ENCODE measurements at places on chromosomes 12 and 14.

GRCh38 chr14:102693006-102693755, 84.1 kb upstream of the TRAF3 start:
- no peak for DNase-seq

GRCh38 chr12:8905546-8905945, 8.8 kb upstream of the PHC1 start:
- no peak for DNase-seq

DNA sequence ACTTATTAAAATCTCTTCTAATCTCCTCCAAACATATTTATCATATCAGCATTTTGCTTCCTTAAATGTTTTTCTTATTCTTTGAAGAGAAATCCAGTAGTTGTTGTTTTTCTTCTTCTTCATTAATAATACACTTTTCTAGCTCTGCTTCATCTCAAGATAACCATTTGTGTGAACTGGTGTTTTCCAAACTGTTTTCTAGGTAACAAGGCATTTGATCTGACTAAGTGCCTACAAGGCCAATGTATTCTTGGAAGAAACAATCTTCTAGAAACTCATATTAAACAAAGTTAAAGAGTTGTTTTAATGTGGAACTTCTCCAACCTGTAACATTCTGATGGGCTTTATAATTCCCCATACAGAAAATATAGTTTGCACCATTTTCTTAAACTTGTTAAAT, 30.8 kb upstream of the IFNG start:
- DNase-seq = no peak

- DNase-seq = no peak
These were observed 35.8 kb downstream of the NIN start for GRCh38 chr14:50795142-50795541.

GRCh38 chr12:128387811-128388422, 120.9 kb downstream of the TMEM132C start:
- DNase-seq = peak; percentile 2

DNA sequence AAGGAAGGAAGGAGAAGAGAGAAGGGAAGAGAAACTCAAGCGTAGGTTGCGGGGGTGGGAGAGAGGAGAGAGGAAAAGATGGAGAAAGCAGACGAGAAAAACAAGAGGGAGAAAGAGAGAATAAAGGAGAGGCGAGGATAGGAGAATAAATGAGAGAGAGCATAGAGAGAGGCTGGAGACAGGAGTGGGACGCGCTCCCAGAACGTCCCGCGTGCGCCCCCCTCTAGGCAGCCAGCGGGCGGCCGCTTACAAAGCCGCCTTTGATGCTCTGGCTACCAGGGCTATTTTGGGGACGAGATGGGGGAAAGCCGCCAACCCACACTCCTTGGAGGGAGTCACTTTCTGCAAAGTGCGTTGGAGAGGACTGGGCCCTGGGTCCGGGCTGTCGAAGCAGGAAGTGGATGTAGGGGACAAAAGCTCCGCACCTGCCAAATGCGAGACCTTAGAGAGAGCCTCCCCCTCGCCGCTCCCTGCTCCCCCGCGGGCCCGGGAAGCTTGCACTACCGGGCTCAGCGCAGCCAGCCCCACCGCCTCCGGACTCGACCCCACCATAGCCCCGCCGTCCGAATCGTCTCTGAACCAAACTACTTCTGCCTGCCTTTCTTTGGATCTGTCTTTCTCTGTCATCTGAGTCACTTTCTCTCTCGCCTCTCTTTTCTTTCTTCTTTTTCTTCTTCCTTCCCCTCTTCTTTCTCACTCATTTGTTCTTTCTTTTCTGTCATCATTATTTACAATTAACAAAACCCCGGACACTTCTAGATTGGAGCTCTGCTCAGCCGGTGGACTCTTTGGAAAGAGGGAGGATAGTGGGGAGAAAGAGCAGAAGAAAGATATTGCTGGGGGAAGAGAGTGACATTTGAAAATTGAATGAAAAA, 8.0 kb downstream of the ASCL1 start:
- no peak for DNase-seq

DNA sequence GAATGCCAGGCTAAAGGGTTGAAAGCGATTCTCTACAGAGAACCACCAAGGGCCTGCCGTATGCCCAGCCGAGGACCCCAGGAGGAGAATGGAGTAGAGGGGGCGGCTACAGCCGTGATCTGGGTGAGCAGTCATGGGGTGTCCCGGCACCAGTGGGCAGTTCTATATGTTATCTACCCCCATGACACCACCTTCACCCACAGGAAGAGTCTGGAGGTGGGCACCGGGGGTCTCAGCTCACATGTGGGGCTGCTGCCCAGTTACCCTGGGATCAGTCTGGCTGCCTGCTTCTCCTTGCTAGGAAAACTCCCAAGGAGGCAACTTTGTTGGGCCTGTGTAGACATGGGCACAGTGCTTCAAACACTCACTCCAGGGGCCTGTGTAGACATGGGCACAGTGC, 99.4 kb downstream of the LGMN start:
- no peak for DNase-seq

- no peak for DNase-seq
These were observed 14.7 kb downstream of the RITA1 start for GRCh38 chr12:113200021-113200797.

DNA sequence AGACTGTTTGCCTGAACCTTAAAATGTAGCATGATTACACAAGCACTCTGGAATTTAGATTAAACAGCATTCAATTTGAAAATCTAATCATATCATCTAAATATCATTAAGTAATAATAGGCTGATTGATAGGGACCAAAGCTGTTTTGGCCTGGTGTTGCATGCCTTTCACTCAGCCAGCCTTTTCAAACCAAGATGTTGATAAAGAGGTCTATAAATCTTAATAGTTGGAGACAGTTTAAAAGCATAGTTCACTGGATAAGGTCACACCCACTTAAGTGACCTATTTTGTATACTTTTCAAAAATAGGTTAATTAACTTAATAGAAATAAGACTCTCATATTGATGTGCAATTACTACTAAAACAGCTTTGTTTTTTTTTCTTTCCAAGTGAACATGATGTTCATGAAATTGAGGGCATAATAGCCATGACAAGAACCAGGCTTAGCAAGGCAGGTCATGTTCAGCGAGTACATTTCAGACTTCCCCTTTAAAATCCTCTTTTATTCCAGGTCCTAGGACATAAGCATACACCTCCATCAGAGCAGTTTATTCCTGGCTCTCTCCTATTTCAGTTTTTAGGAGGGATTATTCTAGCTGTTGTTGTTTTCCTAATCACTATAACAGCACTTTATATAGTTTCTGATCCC, 349.0 kb downstream of the RAD51B start:
- DNase-seq = no peak

DNA sequence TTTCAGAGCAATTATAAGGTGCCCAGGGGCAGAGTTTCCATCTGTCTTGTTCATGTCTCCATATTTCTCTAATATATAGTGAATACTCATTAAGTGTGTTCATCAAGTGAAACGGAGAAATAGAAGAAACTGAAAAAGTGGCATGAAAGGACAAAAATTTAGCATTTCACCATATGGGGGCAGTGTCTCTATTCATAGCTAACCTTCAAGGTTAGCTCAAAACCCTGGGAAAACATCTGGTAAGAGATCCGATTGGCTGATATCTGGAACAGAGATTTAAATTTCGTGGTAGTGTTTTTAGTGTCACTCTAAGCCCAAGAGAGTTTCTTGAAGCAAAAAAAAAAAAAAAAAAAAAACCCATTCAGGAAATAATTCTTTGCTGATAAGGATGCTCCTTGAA, 367.5 kb downstream of the DAD1 start:
- peak; percentile 27 for DNase-seq

DNA sequence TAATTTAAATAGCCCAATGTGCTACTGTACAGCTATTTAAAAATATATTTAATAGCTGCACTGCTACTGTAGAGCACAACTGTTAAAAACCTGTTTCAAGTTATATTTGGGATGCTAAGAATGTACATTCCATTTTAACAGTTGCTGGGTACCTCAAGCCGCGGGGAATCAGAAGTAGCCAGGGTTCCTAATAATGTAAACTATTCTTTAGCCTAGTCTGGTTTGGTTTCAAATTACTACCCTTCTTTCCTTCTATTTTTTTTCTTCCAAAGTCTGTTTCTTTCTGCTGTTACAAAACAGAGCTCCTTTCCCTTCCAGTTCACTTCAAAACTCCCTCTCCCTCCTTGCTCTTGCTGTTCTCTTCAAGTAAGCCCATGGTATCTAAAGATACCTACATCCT, 21.3 kb downstream of the SCAF11 start:
- no peak for DNase-seq

DNA sequence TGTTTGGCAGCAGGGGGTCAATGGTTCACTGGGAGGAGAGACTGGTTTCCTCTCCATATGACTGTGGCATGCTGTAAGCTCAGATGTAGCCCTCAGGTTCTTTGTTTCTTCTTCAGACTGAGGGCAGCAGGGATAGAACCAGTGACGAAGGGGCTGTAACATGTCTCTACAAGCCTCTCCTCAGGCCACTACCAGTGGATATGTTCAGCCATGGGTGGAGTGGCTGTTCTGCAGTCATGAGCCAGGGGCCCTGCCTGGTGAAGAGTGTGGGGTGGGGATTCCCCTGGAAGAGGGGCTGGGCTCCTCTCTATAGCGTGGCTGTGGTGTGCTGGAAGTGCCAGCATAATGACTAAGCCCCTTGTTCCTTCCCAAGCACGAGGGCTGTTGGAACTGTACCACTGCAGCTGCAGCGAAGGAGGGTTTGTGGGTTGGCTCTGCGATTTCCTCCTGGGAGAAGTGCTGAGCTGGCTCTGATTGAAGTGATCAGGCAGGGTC, 55.8 kb downstream of the CMAS start:
- peak; percentile 10 for DNase-seq

DNA sequence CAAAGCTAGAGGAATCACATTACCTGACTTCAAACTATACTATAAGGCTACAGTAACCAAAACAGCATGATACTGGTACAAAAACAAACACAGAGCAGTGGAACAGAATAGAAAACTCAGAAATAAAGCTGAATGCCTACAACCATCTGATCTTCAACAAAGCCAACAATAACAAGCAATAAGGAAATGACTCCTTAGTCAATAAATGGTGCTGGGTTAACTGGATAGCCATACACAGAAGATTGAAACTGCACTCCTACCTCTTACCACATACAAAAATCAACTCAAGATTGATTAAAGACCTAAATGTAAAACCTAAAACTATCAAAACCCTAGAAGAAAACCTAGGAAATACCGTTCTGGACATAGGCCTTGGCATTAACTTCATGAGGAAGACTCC, 182.6 kb upstream of the CNOT2 start:
- DNase-seq = no peak

DNA sequence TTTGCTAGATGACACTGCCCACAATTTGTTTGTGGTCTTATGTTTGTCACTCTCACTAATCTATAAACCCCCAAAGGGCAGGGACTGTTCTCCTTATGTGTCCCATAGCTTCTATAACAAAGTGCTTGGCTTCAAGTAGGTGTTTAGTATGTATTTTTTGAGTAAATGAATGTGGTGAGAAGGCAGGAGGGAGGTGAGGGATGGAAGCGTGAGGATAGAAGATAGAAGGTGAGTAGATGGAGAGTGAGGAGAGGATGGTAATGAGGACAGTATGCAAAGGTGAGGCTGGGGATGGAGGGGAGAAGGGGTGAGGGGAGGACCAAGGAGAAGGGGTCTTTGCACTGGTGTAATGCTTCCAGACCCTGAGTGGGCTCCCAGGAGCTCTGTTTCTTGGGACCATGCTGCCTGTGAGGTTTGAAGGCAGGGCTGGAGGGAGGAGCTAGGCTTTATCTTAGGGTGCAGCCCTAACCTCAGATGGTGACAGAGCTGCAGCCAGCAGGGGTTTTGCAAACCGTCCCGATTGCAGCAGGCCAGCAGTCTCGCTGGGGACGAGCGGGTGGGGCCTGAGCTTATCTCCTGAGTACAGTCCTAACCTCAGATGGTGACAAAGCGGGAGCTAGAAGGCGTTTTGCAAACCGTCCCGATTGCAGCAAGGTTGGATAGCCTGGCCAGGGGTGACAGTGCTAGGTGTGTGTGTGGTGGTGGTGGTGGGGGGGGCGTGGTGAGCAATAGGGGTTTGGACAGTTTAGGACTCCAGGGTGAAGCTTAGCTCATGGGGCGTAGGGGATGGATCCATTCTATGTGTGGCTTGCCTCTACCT, 6.5 kb downstream of the CEBPE start:
- no peak for DNase-seq

DNA sequence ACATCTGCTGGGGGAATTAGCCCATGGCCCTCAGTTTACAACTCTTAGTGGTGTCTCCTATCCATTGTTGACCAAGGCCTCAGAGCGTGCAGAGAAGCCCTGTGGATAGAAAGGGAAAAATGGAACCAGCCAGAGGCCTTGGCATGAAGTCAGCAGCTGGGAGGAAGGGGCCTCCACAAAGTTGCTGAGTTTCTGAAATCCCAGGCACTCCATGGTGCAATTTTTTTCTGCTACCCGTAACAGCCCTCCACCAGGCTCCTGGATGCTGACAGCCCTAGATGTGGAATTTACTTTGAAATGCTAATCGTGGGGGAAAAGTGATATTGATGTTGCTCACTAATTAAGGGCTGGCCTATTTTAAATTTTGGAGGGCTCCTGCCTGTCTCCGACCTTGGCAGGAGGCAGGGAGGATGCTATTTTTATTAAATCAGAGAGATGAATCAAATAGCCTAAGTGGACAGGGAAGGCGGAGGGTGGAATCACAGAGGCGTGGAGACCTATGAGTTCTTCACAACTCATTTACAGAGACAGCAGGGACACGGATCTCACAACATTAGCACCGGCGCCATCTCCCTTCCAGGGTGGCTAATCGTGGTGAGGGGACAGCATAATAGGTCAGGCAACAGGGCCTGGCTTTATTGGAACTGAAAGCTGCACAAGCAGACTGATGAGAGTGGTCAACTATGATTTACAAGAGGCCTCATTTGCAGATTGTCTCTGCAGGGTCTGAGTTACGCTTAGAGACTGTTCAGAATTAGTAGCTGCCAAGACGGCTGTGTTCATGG, 99.8 kb upstream of the WSCD2 start:
- DNase-seq = no peak

- DNase-seq = peak; percentile 8
These were observed 421.7 kb downstream of the VRK1 start for GRCh38 chr14:97218691-97219430.

DNA sequence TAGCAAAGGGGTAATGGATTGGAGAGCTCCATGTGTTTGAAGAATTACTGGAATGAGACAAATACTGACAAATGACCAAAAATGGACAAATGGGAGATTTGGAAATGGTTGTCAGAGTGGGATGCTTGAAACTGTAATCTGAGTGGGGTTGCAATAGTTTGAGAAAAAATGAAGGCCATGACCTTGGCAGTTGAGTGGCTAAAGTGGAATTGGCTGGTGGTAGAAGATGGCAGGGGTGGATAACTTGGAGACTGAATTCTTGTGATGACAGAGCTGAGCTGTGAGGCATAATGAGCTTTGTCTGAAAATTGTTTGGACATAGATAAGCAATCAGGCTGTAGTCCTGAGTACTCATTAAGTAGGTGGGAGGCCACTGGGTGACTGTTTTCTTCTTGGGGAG, 222.5 kb upstream of the PRICKLE1 start:
- no peak for DNase-seq

- no peak for DNase-seq
These were observed 27.4 kb upstream of the FLVCR2 start for GRCh38 chr14:75551021-75551420.

GRCh38 chr12:90100579-90100978, 391.9 kb upstream of the ATP2B1 start:
- DNase-seq = no peak

GRCh38 chr12:76117067-76117691, 32.7 kb upstream of the NAP1L1 start:
- DNase-seq = no peak
